ENCODE measurements at places on chromosomes 11 and 22.

- no peak for DNase-seq
Observed at GRCh38 chr11:72551571-72551970, 117.2 kb upstream of the CLPB start.

DNA sequence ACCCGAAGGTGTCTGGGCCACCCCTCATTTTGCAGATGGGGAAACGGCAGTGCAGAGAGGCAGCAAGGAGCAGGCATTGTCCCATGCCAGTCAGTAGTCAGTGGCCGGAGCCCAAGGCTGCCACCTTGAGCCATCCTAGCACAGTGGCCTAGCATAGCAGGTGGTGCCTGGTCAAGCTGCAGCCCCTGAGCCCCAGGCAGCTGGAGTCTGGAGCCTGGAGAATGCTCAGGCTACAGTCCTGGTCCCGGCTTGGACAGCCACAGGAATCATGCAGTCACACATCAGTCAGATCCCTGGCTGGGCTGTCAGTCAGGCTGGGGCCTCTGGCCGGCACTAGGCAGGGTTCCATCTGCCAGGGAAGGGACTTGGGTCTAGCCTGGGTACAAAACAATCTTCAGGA, 18.6 kb downstream of the KCNC1 start:
- DNase-seq = no peak

GRCh38 chr11:19843079-19843478, 130.4 kb downstream of the NAV2 start:
- no peak for DNase-seq

DNA sequence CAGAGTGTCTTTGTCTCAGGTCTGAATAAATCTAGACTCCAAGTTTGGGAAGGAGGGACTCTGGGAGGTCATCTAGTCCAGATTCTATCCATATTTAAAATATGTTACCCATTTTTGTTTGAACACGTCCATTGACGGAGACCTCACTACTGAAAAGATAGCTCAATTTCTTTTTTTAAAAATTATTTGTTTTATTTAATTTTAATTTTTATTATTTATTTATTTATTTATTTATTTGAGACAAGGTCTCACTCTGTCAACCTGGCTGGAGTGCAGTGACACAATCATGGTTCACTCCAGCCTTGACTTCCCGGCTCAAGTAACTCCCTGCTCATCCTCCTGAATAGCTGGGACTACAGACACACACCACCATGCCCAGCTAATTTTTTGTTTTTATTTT, 89.5 kb upstream of the SNX19 start:
- no peak for DNase-seq

DNA sequence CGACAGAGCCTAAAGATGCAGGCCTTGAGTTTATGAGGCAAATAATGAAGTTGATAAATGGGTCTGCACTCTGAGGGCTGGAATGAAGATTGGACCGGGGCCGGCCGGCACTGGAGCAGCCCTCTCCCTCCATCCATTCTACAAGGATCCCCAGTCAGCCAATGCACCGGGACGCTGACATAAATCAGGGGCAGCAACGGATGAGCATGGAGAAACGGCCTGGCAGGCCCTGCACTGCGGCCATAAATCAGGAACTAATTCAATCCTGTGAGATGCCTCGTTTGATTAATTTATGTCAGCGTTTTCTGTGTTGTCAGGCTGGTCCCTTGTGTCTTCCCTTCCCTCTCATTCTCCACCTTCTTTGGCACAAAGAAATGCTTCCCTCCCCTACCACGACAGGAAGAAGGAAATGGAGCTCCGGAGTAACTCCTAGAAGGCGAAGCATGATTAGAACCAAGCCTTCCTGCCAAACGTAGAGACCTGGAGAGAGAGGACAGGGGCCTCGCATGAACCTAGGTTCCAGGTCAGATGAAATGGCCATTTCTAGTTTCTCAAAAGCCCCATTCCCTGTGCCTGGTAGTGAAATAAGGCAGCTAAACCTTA, 358.4 kb downstream of the OPCML start:
- no peak for DNase-seq

DNA sequence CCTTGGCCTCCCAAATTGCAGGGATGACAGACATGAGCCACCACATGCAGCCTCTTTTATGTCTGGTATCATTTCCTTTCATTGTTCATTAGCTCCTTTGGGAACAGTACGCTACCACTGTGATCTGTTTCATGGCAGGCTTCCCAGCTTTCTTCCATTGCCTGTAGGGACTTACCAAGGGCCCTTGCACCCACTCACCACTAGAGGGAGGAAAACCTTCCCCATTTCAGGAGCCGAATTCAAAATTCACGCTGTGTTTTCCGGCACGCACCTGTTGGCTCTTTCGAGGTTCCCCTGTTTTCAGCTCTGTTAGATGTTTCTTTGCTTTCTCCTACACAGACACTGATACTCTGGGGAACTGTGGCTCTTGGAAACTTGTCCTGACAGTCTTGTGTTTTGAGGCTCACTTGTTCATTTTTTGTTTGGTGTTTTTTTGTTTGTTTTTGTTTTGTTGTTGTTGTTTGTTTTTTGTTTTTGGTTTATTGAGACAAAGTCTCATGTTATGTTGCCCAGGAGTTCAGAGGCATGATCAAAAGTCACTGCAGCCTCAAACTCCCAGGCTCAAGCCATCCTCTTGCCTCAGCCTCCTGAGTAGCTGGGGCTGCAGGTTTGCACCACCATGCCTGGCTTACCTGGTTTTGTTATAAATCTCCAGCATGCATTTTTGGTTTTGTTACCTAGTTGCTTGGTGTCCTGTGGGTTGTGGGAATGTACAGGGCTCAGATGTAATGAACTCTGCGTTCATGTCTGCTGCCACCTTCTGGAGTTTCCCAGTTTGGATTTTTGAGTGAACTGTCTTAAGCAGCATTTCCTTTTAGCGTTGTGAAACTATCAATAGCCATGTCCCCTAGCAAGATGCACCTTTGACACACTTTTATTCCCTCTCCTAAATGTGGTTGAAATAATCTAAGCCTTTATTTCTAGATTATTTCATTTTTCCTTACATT, 2.3 kb downstream of the KRTAP5-11 start:
- peak; percentile 58 for DNase-seq

DNA sequence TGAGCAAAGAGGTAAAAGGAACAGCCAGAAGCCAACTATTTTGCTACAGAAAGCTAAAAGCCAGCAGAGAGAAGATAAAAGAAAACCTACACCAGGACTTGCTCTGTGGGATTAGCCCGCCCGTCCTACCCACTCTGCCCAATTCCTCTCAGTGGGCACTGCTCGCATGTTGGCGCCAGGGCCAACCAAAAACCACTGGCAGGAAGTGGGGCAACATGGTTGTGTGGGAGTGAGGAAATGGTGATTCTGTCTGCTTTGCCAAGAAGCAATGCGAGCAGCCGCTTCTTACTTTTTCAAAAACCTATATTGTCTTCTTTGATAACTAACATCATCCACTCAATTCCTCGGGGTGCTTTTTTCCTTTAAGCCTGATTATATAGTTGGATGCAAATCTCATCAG, 14.2 kb upstream of the APOA1 start:
- no peak for DNase-seq

DNA sequence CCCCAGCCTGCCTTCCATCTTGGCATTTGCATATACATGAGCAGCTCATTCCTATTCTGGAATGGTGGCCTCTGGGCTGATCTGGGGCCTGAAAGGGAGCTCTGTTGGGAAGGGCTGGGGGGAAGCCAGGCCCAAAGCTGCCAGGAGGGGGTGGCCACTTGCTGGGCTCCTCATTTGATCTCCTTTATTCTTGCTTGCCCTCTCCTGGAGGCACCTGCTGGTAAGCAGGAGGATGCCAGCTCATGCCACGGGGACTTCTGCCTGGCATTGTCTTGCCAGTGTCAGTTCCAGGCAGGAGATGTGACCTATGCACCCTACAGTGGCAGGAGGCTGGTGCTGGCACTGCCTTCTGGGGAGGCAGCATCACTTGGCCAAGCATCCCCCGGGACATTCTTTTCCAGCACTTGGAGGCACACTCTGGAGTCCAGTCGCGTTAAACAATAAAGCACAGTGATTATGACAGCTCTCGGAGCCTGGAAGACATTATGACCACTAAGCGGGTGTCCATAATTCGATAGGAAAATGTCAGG, 128.3 kb downstream of the NTM start:
- no peak for DNase-seq

- no peak for DNase-seq
Observed at GRCh38 chr11:32334822-32335221, 100.5 kb downstream of the WT1 start.

DNA sequence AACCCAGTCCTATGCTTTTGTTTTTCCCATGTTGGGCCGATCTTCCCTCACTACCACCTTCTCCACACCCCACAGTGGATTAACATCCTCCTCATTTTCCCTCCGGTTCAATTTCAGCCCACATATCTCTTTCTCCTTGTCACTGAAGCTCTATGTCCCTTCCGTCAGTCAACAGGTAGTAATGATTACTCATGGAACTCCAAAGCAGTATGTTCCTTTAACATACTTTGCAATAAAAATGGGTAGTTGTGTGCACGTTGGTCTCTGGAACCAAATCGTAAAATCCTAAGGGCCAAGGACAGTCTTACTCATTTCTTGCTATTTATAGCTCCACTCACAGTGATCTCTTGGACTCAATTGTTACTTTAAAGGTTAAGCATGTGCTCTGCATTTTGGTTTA, 20.2 kb downstream of the AMOTL1 start:
- DNase-seq = no peak

DNA sequence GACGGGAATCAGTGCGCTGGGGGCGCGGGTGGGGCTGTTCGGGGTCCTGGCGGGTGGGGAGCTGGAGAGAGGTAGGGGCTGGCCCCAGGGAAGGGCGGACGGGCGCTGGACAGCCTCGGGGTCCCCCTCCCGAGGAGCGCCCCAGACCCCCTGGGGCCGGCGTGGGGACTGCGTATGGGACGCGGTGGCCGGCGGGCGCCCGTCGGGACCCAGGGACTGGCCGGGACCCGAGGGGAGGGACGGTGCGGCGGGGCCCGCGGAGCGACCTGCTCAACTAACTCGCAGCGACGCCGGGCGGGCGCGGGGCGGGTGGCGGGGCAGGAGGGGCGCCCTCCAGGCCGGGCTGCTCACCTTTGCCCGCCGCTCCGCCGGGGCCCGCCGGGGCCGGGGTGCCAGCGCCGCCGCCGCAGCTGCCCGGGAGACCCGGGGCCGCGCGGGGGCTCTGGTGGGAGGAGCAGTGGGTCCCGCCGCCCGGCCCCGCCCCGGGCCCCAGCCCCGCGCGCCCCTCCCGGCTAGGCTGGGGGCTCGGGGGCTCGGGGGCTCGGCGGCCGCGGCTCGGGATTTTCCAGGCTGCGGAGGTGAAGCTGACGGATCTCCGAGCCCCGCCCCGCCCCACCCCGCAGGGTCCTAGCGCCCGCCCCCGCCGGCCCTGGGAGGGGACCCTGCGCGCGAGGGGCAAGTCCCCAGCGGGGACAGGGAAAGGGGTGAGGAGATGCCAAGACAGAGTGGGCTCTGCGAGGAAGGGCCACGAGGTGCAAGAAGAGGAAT, 12.3 kb downstream of the STARD10 start:
- no peak for DNase-seq

DNA sequence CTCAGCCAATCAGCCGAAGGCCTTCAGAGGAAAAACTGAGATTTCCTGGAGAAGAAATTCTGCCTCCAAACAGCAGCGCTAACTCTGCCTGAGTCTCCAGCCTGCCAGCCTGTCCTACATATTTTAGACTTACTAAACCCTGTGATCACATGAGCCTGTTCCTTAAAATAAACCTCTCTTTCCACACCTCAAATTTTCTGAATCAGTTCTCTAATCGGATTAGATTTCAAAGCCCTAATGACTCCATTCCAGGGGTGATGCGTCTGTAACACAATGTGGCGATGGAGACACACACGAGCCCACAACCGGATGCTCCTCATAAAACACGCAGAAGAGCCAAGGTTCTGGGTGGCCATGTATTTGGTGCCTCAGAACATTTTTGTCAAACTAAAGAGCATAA, 1371.2 kb downstream of the BRD1 start:
- no peak for DNase-seq

GRCh38 chr22:19643448-19644313, 70.6 kb upstream of the SEPTIN5 start:
- DNase-seq = no peak

GRCh38 chr11:113690619-113691569, 15.2 kb downstream of the TMPRSS5 start:
- DNase-seq = no peak

DNA sequence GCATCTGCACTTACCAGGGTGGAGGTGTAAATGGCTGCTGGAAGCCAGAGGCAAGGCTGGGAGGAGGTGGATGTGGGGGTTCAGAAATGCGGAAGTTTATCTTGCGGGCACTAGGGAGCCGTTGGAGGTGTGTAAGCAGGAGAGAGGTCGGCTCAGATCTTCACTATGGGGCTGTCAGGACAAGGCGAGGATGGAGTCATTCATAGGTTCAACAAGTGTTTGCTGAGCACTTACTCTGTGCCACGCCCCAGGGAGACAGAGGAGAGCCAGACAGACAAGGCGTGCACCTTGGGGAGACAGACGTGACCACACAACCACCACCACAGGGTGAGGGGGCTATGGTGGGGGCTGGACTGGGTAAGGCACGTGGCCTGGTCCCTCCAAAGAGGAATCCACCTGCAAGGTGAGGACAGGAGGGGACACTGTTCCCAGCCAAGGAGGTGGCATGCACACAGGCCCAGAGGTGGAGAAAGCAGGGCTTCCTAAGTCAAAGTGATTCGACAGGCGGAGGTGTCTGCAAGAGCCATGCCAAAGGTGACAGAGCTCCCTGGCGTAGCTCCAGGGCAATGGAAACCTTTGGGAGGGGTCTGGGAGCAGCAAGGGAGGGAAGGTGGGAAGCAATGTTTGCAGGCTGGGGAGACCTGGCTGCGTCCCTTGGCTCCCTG, 30.8 kb upstream of the TCF20 start:
- DNase-seq = no peak

- DNase-seq = no peak
Observed at GRCh38 chr11:121463689-121464335, 11.0 kb upstream of the SORL1-AS1 start.

DNA sequence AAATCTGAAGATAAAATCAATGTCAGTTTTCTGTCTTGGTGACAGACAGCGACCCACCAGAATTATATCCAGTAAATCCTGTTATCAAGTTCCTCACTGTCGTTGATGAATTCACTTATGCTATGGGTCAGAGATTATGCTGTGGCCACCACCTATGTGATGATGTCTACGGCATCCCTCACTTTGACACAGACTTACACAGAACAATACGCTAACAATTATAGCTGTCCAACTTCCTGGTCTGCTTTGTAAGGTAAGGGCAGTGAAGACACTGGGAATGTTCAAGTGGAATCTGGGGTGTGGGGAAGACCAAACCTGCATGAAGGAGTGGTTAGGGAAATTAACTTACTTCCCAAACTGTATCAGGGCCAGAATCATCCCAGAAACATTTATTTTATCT, 19.3 kb upstream of the PAX6 start:
- DNase-seq = no peak

GRCh38 chr11:9341638-9342178, 27.3 kb upstream of the TMEM41B start:
- DNase-seq = no peak

- DNase-seq = no peak
Observed at GRCh38 chr11:16382186-16382585, 25.8 kb upstream of the SOX6 start.

All from NCI-H2107 (cell line).